ENCODE measurements at places on chromosomes 16 and 17.

GRCh38 chr17:48749621-48750553 lies 21.3 kb upstream of the HOXB13 start:
- no peak for DNase-seq

DNA sequence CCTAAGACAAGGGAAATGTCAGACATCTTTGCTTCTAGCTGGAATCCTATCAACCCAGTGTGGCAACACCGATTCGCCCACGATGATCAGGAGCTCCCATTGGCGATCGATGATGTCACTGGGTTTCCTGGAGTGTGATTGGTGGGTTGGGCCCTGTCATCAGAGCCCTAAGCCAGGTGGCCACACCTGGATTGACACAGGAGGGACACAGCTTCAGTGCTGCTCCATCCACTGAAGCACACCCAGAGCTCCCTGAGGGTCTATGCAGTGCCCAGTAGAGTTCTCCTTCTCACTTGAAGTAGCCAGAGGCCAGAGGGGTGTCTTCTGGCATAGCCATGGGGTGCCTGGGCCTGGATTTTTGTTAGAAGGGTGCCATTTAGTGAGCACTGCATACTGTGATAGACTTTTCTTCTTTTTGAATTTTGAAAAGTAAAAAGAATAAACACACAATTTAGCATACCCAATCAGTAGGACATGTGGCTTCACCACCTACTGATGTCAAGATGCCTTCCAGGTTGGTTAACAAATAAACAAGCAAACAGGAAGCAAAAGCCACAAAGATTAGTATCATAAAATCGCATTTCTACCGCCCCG lies 77.6 kb downstream of the CMIP start:
- DNase-seq = no peak

- DNase-seq = no peak
These were observed 279.6 kb downstream of the MAF start for GRCh38 chr16:79320956-79321355.

DNA sequence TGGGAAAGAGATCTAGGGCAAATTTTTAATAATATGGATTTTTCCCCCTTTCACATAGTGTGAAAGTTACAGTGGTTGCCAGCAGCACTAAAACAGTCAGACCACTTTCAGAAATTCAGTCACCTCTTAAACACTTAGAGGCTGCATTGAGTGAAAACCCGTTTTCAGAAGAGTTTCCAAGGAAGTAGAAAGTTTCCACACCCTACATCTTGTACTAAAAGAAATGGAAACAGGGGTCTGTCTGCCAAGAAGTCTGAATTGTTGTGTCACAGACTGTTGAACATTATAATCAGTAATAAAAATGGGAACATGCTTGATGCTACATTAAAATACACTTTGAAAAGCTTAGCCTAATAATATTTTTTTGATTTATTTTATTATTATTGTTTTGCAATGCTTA lies 278.9 kb upstream of the KCNJ16 start:
- no peak for DNase-seq

DNA sequence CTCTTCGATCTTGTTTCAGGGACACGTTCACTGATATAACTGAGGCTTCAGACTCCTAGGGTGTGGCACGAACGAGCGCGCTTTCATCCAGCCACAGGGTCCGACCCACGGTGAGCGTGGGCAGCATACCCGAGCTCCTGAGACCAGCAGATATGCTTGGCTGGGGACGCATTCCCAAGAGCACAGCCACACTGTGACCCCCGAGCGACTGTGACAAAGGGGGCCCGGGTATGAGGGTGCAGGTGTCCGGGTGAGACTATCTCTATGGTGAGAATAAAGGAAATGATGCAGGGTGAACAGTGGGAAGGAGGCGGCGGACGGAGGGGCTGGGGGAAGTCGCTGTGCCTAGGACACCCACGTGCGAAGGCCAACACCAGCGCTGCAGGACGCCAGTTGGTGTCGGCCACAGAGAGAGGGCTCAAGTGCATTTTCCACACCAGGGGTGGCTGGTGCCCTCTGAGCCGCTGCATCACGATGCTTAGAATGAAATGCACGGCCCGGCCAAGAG lies 17.6 kb downstream of the RPH3AL start:
- no peak for DNase-seq

All from stimulated activated CD4-positive, alpha-beta T cell treated with anti-CD3 and anti-CD28 coated beads, Interleukin-2, amount 100 ng/mL, for 4 hours (primary cell).